NCI-H187 treated with DMSO at 0.1 percent for 48 hours (cell line): ENCODE measurements at places on chromosomes 3 and 15.
A peak's percentile ranks its signal among the peaks of the same experiment; 100 is the strongest.

- DNase-seq: no peak
Measured at GRCh38 chr3:131329774-131330173, 51.8 kb upstream of the NUDT16 start.

GRCh38 chr3:87198774-87199173 is 28.3 kb upstream of the CHMP2B start:
- no peak for DNase-seq

- DNase-seq: no peak
Measured at GRCh38 chr15:69497667-69498066, 45.0 kb downstream of the RPLP1 start.

DNA sequence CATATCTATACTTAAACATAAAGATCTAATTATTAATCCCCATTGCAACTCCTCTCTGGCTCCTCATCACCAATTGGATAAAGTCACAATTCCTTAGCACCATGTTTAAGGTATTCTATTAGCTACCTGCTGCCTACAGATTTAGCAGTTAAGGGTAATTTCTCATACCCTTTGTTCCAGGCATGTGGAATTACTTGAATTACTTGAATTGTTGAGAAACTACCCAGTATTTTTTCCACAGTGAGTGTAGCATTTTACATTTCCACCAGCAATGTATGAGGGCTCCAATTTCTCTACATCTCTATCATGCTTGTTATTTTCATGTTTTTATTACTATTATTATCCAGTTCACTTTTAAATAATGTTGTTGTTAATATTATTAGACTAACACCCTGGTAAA is 86.4 kb downstream of the P2RY1 start:
- no peak for DNase-seq

DNA sequence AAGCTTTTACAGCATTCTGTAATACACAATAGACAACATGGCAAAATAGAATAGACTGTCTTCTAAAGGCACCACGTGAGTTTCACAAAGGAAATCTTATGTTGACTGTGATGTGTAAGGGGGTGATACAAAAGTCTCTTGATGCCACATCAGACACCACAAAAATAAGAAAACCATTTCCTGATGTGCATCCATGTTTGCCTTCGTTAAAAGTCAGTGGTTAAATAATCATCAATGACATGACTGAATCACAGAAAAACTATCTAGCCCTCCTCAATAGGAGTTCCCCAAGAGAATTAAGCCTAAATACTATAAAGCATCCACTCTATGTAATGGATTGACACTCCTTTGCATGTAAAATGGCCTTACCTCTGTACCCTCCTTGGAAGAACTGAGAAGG is 198.6 kb upstream of the SLC2A2 start:
- DNase-seq: no peak

- DNase-seq: peak; percentile 49
Measured at GRCh38 chr3:65412588-65412987, 626.1 kb downstream of the MAGI1 start.

GRCh38 chr15:48646331-48646730 is 822 bp upstream of the FBN1 start:
- no peak for DNase-seq

- no peak for DNase-seq
Measured at GRCh38 chr3:101890716-101891115, 41.4 kb downstream of the NFKBIZ start.

- no peak for DNase-seq
Measured at GRCh38 chr3:108719178-108719806, 37.9 kb downstream of the RETNLB start.

DNA sequence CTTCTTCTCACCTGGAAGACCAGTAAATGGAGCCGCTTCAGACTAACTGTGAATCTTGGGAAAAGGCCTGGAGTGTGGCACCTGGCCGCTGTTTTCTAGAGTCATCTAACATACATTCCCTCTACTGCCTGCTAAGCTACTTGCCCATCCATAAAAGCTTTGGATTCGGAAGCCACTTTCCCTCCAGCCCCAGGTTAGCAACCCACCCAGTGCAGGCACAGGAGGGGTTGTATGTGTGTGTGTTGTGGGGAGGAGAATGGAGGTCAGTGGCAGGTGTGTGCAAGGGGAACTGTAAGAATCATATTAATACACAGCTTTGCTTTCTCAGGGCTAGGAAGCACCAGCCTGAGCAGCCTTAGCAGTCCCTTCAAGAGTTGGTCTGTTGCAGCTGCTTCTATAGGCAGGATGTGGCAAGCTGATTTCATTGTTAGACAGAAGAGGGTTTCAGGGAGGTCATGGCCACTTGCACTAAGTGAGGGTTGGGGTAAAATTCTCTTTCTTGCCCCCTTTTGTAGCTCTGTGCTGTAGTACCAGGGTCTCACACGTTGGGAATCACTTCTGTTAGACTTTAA is 8.9 kb downstream of the NSUN3 start:
- no peak for DNase-seq

DNA sequence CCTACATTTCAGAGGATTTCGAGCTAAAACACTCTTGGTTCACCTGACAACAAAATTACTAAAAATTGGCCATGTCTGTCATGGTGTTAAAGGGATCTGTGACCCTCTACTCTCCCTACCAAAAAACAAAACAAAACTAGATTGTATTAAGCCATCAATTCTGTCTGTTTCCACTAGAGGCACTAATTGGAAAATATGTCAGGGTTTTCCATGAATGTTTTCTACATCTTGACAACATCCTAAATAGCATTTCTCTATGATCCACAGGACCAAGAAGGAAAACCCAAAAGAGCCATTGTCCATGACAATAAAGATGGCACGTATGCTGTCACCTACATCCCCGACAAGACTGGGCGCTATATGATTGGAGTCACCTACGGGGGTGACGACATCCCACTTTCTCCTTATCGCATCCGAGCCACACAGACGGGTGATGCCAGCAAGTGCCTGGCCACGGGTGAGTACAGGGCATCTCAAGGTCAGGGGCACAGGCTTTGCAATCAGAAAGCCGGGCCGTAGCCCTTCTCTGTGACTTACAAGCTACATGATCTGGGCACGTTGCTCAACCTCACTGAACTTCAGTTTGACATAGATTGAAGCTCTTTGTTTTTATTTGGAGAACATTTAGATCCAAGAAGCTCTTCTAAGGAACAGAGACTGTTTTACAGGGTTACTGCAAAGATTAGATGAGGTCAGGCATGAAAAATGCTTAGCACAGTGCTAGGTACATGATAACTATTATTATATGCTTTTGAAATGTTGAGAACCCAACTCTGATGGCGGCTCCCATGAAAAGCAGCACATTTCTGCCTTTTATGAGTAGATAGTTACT is 74.8 kb downstream of the DNASE1L3 start:
- no peak for DNase-seq

- DNase-seq: no peak
Measured at GRCh38 chr3:143226678-143227291, 107.2 kb downstream of the CHST2 start.

DNA sequence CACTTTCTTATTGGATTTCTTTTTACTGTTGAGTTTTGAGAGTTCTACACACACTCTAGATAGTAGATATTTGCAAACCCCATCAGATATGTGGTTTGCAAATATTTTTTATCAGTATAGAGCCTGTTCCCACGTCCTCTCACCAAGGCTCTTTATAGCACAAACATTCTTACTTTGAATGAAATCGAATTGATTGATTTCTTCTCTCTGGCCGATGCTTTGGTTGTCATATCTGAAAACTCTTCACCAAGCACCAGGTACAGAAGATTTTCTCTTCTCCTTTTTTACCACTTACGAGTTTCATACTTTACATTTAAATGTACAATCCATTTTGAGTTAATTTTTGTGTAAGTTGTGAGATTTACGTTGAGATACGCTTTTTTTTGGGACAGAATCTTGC is 163.4 kb downstream of the PTPRG start:
- DNase-seq: no peak

- DNase-seq: no peak
Measured at GRCh38 chr15:96130734-96131133, 199.8 kb upstream of the NR2F2 start.

GRCh38 chr3:30934208-30934550 is 39.7 kb upstream of the GADL1 start:
- no peak for DNase-seq

- DNase-seq: no peak
Measured at GRCh38 chr3:187265461-187265955, 26.0 kb downstream of the MASP1 start.

DNA sequence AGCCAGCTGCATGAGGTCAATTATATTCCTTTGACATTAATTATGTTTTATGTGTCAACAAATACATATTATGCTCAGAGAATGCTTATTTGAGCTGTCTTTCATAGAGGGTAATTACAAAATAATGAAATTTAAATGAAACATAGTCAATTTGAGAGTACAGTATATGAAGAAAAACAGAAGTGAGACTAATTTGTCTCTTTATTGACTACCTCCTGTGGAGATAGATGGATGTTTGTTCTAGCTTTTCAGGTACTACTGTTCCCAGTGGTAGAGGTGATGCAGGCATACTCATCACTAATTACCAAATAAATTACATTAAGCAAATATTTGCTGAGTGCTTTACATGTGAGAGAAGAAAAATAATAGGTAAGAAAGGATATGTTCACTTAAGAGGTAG is 1129.6 kb downstream of the OTOL1 start:
- DNase-seq: no peak

- no peak for DNase-seq
Measured at GRCh38 chr15:59203657-59204056, 3.0 kb upstream of the LDHAL6B start.

GRCh38 chr3:195910499-195910845 is 2.1 kb upstream of the TNK2 start:
- DNase-seq: no peak

DNA sequence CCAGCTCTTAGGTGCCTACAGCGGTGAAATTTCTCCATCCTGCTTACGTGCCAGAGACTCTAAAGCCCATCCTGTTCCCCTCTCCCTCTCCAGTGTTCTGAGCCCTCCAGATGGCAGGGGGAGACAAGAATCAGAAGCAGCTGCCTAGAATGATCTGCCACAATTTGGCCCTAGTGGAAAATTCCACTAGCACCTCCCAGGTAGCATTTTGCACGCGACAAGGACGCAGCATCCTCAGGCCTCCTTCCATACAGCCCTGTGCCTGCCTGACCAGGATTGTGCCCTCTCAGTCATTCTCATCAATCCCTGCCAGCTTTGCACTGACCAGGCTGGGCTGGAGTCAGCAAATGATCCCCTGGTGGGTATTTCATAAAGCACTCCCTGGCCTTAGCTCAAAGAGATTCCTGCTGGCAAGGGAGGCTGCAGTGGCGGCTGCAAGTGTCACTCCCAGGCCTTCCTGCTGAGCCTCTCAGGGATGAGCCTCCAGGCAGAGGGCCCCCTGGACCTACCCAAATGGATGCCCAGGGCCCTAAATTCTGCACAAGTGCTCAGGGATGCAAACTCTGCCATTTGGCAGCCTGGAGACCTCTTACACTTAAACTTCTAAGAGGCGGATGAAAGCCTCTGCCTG is 130.2 kb upstream of the ATP2B2 start:
- DNase-seq: no peak

- no peak for DNase-seq
Measured at GRCh38 chr3:171387062-171387461, 73.1 kb downstream of the TNIK start.

GRCh38 chr3:181265750-181266333 is 276.3 kb upstream of the DNAJC19 start:
- no peak for DNase-seq

GRCh38 chr3:134964226-134964625 is 169.2 kb downstream of the EPHB1 start:
- DNase-seq: no peak

- no peak for DNase-seq
Measured at GRCh38 chr3:174822320-174822719, 36.8 kb upstream of the NAALADL2 start.
